ENCODE measurements at places on chromosomes 12 and 14.

DNA sequence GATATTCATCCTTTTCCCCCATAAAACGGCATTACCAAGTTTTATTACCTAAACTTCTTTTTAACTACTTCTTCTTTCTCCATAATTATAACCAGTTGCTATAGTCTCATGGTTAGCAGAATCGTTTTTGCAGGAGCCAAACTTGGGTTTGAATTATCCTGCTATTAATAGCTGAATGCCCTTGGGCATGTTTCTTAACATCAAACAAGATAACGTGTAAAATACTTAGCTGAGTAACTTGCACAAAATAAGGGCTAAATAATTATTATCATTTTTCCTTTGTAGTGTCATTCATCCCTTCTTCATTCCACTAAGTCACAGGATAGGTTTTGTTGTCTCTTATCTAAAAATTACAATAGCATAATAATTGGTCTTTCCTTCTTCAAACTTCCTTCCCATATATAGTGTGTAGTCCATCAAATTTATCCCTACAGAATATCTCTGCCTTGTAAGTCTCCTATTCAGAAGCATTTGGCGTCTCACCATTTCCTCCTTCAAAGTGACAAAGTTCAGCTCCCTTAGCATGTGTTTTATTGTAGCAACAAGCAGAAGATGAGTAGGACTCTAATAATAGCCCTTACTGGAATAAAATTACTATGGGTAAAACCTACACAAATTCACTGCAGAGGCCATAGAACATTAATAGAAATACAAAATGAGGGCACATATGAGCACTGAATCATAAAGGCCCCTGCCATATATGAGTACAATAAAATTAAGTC lies 63.8 kb downstream of the FAR2 start:
- DNase-seq = peak; percentile 40

DNA sequence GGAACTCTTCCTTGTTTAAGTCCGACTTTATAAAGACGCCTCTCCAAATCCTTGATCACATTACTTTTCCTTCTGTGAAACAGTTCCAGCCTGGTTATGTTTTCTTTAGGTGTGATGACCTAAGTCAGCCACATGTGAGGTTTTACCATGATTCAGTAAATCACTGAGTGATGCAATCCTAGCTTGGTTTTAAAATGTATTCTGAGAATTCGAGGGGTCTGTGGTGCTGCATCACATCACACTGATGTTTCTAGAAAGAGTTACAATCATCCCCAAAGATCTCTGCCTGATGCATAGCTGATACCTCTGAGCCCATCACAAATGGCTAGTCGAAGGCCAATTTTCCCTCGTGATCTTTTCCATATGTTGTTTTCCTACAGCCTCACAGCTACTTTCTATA lies 152.7 kb downstream of the ANO2 start:
- DNase-seq = no peak

GRCh38 chr12:104416136-104416535 lies 40.6 kb upstream of the CHST11 start:
- DNase-seq = no peak

DNA sequence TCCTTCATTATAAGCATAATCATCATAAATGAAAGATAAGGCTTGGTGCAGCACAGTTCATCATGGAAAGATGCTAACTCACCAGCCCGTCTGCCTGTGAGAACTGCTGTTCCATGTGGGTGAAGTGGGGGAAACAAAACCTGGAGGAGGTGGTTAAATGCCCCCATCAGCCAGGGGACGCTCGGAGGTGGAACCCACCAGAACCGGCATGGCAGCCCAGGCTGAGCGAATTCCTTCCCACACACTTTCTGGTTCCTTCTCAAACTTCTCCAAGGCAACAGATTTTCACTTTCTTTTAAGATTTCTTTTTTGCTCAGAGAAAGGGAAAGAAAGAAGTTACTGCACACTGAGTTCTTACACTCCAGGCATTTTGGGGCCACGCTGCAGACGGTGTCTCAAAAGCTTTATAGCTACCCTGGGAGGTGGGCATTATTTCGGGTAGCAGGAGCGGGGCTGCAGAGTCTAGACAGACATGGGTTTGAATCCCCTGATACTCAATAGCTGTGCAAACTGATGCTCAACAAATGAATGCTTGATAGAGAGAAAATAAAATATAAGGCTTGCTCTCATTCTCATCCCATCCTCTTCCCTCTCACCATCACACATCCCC lies 190.7 kb downstream of the BCL11B start:
- DNase-seq = no peak

DNA sequence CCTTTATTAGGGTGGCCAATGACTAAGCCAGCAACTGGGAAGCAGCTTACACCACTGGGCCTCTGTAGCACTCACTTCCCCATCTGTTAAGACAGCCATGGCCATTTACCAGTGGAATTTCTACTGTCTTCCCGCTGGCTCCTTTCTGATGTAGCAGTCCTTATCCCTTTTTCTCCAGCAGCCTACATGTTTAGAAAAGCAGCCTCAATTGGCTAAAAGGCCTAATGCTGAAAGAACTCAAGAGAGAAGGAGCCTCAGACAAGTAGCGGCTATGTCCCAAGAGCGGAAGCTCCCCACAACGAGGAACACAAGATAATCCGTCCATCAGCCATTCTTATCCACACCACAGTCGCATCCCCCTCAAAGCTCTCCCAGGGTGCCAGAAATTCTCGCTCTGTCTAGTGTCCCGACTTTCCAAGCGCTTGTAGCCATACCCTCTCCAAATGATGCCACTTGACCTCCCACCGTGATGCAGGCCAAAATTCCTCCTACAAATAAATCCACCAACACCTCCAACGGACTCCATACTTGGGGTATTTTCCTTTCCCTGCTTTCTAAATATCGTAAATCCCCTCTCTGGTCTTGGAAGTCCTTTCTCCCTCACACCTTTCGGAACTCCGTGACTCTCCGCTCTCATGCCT lies 624 bp downstream of the M6PR start:
- peak; percentile 81 for DNase-seq

- no peak for DNase-seq
Measured at GRCh38 chr14:94897082-94897481, 127.2 kb upstream of the GSC start.

DNA sequence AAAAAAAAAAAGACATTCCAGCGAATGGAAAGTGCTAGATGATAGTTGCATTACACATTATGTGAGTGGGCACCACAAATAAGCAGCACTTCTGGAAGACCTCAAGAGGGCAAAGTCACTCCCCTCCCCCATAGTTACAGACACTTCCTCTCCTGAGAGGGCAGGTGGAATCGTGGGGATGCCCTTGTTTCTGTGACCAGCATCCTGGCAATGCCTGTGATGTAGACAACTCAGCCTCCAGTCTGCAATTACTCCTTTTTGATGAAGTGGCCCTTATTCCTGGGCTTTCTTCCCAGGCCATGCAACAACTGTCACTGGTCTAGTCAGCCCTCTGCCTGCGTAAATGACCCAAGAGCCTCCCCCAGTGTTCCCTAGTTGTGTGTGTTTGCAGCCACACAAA lies 104.8 kb downstream of the VRK1 start:
- no peak for DNase-seq

DNA sequence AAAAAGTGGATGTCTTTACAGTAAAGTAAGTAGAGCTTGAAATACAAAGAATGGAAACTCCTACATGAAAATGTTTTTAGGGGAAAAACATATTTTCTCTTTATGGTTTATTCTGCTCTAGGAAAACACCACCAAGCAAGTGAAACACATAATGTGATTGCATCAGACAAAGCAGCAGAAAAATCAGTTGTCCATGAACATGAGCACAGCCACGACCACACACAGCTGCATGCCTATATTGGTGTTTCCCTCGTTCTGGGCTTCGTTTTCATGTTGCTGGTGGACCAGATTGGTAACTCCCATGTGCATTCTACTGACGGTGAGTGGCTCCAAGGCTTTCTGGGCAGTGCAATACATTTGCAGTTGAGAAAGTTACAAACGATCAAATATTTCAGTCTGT lies 42.6 kb upstream of the PLEKHD1 start:
- DNase-seq = peak; percentile 5

DNA sequence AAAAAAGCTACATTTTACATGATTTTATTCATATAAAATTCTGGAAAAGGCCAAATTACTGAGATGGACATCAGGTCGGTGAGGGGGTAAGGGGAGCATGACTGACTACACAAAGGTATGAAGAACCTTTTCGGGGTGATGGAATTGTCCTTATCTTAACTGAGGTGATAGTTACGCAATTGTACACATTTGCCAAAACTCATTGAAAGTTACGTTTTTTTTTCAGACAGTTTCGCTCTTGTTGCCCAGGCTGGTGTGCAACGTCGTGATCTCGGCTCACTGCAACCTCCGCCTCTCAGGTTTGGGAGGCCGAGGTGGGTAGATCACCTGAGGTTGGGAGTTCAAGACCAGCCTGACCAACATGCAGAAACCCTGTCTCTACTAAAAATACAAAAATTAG lies 29.4 kb upstream of the PLEKHG3 start:
- DNase-seq = no peak

DNA sequence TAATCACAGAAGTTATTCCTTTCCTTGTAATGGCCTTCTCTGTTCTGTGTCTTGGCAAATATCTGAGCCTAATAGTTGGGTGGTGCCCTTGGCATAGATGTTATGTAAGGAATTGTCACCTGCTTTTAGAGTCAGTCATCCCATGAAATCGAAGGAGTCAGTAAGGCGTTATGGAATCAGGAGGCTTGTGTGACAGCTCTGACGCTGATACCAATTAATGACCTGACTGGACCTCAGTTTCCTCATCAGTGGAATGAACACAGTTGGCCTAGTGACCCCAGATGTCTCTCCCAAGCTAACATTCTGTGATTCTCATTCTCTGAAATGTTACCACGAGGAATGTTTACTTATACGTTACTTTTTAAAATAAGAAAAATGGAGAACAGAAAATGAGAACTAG lies 32.1 kb downstream of the TXNRD1 start:
- DNase-seq = peak; percentile 51

- DNase-seq = no peak
Measured at GRCh38 chr12:9881988-9882387, 699 bp downstream of the KLRF2 start.

DNA sequence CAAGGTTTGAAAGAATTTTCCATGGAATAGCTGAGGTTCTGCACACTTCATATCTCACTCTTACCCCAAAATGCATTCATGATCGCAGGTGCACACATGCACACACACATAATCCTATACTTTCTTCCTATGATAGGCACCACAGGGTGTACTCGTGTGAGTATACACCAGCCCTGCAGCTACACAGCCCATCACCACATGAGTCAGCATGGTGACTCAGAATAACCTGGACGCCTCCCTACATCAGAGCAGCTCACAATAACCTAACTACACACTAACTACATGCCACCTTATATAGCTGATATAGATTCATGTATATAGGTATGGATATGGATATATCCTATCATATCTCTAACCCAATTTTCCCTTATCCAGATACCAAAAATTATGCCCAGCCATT lies 850.2 kb upstream of the TMEM132C start:
- no peak for DNase-seq

DNA sequence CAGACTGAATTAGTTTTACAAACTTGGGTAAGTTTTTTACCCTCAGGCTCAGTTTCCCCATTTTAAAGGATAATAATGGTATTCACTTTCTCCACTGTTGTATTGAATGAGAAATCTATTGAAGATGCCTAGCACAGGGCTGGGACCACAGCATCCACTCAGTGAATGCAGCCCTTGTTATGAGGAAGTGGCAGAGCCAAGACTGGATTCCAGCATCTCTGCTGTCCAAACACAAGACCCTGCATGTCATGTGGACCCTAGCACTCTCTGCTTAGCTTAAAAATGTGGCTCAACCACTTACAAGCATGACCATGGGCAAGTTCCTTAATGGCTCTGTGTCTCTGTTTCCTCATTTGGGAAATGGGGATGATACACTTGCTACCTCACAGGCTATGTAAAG lies 24.1 kb upstream of the TRIM9 start:
- DNase-seq = no peak

DNA sequence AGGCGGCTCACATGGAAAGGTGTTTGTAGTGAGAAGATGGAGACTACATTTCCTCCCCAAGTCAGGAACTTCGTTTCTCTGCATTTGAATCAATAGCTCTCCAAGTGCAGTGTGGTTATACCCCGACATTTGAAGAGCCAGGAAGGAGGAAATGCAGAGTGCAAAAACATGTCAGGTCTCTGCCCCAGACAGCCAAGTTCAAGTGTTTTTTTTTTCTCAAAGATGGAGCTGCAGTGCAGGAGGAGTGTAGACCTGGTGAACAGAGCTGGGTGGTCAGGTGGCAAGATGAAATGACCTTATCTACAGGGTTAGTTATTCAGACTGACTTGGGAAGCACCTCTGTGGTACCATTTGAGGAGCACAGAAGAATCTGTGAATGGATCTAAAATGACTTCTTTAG lies 21.3 kb downstream of the MLXIP start:
- no peak for DNase-seq

DNA sequence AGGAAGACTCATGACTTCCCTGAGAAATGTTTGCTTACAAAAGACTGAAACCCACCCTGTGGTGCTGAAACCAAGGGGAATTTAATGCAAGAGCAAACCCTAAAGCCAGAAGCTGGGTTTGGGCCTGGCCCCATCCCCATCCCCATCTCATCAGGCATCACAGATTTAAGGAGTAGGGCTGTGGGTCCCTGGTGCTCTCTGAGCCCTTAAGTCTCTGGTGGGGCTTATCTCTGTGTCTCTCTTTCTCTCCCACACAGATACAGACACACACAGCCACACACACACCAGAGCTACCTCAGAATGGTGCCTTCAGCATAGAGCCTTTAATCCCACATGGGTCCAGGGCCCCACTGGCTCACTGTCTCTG lies 237.1 kb downstream of the SLC41A2 start:
- peak; percentile 16 for DNase-seq

GRCh38 chr12:87368259-87368658 lies 660.9 kb downstream of the C12orf50 start:
- no peak for DNase-seq

- peak; percentile 54 for DNase-seq
Measured at GRCh38 chr12:51702587-51702986, 111.6 kb downstream of the SCN8A start.

GRCh38 chr12:64716839-64717455 lies 42.3 kb downstream of the GNS start:
- no peak for DNase-seq

GRCh38 chr14:50308363-50308915 lies 3.6 kb downstream of the L2HGDH start:
- peak; percentile 65 for DNase-seq

DNA sequence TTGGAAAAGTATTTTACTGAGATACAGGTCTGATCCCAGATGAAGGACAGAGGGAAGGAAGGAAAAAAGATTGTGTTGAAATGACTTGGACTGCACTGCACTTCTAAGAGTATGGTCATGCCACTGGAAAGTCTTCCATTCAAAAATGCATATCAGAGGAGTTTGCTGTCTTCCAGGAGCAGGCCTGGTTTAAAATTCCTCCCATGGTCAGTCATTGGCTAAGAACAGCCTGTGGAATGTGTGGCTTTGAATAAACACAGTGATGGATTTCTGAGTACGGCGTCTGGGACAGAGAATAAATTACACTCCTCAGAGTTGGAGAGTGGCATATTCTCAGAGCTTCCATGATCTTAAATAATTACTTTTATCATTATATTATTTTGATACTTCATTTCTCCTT lies 245.8 kb upstream of the PDZRN4 start:
- no peak for DNase-seq

GRCh38 chr14:82779301-82779700 lies 1245.6 kb upstream of the SEL1L start:
- DNase-seq = no peak

- no peak for DNase-seq
Measured at GRCh38 chr14:77906446-77906845, 106.5 kb downstream of the ADCK1 start.

- no peak for DNase-seq
Measured at GRCh38 chr14:96267336-96267735, 11.3 kb downstream of the BDKRB1 start.

- DNase-seq = peak; percentile 83
Measured at GRCh38 chr12:122123051-122123760, 44.6 kb downstream of the MLXIP start.

Data from suppressor macrophage treated with lipopolysaccharide for 4 hours (primary cell).